ENCODE measurements at places on chromosomes 7 and 10.

DNA sequence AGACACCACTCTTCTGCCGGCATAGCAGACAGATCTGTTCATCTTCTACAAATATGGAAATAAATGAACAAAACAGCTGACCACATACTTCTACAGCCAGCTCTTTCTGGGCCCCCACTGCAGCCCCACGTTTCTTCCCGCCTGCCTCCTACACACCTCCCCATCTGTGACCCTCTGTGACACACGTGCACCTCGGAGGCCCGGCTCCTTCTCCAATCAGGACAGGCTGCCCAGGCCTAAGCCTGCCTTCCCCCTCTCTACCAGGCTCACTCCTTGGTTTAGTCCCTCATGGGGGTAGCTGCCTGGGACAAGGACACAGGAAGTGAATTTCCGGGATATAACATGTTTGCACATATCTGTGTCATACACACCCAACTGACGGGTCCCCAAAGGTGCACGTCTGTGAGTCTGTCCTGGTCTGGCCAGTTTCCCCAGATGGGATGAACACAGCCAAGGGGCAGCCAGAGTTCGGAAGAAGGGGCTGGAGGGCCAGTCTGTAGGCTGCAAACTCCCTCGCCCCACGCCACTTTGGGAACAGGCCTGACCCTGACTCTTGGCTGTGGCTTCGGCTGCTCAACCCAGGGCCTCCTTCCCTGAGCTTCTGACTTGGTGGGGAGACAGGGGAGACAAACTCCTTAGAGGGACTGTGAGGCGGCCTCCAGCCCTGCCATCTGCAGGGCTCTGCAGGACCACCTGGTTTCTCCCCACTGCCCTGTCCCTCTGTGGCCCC, 30.3 kb downstream of the PITRM1 start:
- no peak for DNase-seq

DNA sequence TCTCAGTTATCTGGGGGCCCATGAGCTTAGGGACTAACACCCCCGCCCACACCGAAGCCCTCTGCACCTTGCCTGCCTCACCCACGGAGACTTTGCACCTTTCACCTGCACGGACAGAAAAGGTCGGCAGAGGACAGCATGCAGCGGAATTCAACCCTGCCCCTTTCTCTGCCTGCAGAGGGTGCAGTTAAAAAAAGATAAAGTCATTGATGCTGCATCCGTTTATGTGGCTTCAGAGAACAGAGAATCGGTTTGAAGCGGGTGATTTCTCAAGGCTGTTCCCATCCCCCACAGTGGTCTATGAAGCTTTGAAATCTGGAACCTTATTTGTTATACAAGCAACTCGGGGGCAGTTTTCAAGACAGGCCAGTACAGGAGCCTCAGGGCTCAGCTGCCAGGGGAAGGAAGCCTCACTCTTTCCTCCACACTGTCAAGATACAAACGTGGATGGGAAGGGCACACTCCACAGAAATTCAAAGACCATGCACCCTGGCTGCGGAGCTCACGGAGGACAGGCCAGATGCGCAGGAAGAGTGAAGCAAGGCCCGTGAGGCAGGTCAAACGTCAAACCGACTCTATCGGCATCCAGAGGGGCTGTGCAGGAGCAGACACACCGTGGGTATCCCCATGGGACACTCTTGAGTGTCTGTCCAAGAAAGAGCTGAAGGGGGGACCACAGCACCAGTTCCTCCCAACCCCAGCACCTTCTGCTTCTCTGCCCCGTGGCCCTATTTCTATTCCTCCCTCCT, 66.3 kb downstream of the INSIG1 start:
- DNase-seq: no peak

DNA sequence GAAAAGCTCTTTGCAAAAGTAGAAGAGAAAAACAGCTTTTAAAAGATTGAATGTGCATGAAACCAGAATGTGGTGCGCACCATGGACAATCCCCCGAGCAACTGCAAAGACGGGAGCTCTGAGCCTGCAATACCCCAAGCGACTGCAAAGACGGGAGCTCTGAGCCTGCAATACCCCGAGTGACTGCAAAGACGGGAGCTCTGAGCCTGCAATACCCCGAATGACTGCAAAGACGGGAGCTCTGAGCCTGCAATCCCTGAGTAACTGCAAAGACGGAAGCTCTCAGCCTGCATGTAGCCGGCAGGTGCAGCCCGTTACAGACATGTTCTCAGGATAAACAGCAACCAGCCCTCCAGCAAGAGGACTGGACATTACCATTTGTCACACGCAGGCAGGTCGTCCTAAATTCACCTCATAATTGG, 6.2 kb downstream of the ZNF775 start:
- no peak for DNase-seq

DNA sequence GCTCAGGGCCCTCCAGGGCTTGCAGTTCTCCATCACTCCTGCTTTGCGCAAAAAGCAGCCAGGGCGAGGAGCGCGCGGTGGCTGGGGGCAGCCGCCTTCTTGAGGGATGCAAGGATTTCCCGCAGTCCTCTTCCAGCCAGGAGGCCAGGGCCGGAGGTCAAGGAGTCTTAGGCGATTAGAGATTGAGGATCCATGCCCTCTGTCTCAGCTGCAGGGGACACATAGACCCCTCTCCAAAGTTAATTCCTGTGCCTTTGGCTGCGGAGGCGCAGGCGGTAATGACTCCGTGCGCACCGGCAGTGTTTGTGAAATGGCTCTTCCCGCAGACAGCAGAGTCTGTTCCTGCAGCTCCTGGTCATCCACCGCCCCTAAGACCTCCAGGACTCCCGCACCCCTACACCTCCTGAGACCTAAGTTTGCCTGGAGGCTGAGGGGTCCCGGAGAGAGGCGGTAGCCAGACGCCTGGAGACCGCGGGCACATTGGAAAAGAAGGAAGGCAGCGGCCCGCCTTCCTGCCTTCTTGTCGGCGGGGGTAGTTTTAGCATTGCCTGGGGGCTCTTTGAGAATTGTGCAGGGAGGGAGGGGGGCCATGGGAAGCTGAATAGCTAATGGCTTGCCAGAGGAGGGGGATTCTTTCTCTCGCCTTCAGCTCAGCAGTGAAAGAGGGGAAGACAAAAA, 3.3 kb upstream of the NEUROG3 start:
- no peak for DNase-seq

DNA sequence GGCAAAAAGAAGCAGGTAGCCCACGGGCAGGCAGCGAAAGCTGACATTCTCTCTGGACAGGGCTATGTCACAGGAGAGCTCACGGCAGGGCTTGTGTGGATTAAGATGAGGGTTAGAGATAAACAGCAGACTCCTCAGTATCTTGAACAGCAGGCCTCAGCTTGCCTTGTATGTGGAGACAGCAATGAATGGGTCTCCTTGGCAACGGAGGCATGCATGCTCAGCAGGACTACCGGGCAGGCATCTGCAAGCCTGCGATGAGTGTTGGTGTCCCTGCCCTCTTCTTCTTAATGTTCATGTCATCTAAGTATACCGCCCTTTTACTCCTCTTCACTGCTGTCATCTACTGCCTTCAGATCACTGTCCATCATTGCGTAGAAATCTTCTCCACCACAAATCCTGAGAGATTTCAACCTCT, 81.9 kb upstream of the C1GALT1 start:
- DNase-seq: no peak

Data from AG08396 (cell line).